ENCODE measurements at places on chromosomes 1 and 21.

GRCh38 chr1:165900576-165901380 is 73.4 kb downstream of the UCK2 start:
- DNase-seq, result peak; percentile 26

DNA sequence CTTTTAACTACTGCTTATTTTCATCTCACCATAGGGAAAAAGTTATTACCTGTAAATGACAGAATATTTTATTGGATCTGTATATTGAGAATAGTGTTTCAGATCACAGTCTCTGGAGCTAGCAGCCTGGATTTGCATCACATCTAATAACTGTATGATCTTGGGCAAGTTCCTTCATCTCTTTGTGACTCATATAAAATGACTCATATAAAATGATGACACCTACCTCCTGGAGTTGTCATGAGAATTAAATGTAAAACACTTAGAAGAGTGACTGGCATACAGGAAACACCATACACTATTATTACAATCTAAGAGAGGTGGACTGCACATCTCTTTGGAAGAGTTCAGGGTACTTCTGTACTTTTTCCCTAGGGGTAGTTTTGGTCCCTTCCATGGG is 421.3 kb downstream of the NEGR1 start:
- no peak for DNase-seq

GRCh38 chr1:152954436-152954835 is 7.4 kb downstream of the SPRR5 start:
- DNase-seq, result no peak

GRCh38 chr21:28775071-28775470 is 217.6 kb downstream of the LTN1 start:
- DNase-seq, result no peak

- no peak for DNase-seq
Observed at GRCh38 chr1:36355811-36356210, 29.9 kb downstream of the STK40 start.

DNA sequence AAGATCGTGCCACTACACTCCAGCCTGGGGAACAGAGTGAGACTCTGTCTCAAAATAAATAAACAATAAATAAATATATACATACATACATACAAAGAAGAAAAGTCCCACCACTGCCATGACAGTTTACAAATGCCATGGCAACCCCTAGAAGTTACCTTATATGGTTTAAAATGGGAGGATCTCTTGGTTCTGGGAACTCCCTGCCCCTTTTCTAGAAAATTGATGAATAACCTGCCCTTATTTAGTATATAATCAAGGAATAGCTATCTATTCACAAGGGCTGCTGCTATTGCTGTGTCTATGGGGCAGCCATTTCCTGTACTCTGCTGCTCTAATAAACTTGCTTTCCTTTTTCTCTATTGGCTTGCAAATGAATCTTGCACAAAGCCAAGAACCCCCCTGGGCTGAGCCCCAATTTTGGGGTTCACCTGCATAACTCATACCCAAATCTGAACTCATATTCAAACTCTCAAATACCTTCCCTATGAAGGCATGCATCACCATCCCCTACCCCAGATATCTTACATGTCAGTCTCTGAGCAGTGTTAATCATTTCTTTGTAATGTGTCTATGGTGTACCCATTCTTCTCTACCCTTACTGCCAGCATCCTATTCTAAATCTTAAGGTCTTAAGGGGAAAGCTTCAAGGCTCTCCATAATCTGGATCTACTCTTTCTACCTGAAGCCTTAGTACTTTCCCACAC is 9.0 kb downstream of the GON4L start:
- DNase-seq, result no peak

- DNase-seq, result peak; percentile 58
Observed at GRCh38 chr1:3561702-3562101, 49.6 kb downstream of the MEGF6 start.

GRCh38 chr1:218886101-218886871 is 287.4 kb upstream of the LYPLAL1 start:
- DNase-seq, result peak; percentile 91

DNA sequence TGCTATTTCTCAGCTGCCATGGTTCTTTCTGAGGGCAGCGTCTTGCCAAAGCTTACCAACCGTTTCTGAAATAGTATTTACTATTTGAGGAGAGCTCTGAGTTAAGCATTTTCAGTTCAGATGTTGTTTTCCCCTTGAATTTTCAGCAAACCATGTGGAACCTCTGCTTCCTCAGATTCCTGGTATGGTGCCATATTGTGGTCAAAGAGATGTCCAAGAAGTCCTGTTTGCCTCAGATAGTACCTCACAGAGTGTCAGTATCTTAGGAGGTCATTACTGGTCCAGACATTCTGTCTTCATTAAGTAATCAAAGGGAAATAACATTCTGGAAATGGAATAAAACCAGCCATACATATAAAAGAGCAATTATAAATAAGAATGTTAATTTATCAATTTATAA is 36.6 kb downstream of the VANGL2 start:
- DNase-seq, result no peak

Measured in tongue (tissue), 3 donors.